ENCODE measurements at places on chromosomes 12 and 14.
A peak's percentile ranks its signal among the peaks of the same experiment; 100 is the strongest.

- no peak for DNase-seq
These were observed 4.7 kb downstream of the MDM2 start for GRCh38 chr12:68812553-68813241.

GRCh38 chr14:82935691-82936090 lies 1402.0 kb upstream of the SEL1L start:
- DNase-seq: no peak

GRCh38 chr14:33026850-33027430 lies 88.3 kb downstream of the NPAS3 start:
- no peak for DNase-seq

DNA sequence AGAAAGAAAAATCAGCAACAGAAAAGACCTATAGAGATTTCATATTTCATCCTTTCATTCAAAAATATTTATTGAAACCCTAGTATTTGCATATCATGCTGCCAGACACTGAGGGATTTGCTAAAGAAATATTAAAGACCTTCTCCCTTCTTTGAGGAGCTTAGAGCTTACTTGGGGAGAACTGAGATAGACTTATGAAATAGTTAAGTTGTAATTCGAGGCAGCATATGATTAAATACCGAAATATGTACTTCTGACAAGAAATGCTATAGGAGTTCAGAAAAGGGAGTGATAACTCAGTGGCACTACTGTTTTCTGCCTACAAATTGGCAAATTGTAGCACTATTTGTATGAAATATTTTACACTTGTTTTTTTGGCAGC lies 59.1 kb downstream of the PLXNC1 start:
- DNase-seq: no peak

DNA sequence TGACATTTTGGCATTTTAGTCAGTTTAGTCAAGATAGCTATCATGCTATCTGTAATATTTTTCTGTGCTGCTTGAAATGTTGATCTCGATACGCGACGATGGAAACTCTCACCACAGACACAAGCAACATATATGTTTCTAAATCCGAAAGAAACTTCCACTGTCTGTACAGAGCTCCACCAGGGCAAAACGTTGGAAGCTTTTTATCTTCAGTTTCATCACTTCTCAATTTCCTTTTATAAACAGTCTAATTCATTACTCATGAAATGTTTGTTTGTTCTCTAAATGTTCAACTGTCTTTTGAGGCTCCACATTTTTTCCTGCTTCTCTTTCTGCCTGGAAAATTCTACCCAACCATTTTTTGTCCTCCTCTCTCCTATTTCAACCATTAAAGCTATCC lies 737.6 kb downstream of the SLC16A7 start:
- no peak for DNase-seq

DNA sequence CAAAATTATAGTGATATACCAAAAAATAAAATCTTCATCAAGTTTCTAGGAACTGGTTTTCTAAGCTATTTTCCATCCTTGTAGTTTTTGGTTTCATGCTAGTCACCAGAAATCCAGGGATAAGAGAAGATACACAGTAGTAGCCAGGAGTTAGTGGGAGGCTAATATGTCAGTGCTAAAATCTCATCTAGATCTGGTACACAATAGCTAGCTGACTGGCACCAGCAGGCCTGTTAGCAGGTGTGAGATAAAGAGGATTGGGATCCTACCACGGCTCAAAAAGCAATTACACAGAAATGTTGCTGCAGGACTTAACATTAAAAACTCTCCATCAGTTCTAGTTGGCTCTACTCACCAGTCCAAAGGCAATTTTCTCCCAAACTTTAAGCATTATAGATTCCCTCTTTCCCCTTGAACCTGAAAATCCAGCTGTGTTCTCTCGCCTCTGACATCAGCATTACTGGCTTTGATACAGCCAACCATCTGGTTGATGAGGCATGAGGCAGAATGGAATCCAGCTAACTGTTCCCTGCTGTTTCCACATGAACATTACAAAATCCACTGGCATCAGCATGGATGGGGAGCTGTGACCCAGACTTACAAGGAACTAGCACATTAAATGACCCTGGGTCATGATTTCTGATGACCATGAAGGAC lies 41.8 kb upstream of the CCDC196 start:
- DNase-seq: no peak

GRCh38 chr12:115335048-115335447 lies 651.1 kb upstream of the TBX3 start:
- DNase-seq: no peak

GRCh38 chr14:42110167-42110566 lies 503.5 kb downstream of the LRFN5 start:
- no peak for DNase-seq

GRCh38 chr12:86018361-86018760 lies 144.3 kb downstream of the NTS start:
- DNase-seq: no peak

GRCh38 chr14:103052407-103052806 lies 4.9 kb downstream of the CDC42BPB start:
- no peak for DNase-seq

- DNase-seq: no peak
These were observed 1.1 kb downstream of the DIP2B start for GRCh38 chr12:50505675-50506530.

GRCh38 chr14:68535404-68536017 lies 257.4 kb downstream of the ZFP36L1 start:
- no peak for DNase-seq

DNA sequence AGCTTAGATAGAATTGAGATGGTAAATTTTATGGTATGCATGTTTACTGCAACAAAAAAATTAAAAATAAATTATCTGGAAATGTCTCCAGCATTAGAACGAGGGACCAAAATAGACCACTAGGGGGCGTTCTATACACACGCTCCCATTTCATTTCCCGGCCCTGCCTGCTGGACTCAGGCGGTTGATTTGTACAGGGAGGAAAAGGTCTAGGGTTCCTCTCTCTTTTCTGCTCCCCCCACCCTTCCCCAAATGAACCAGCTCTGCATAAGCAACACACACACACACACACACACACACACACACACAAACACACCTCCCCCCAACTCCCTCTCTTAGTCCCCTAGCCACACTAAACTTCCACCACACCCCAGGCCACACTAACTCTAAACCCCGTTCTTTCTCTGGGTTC lies 7.8 kb upstream of the DTX1 start:
- DNase-seq: peak; percentile 62

GRCh38 chr12:15728118-15728598 lies 61.0 kb downstream of the EPS8 start:
- DNase-seq: no peak

DNA sequence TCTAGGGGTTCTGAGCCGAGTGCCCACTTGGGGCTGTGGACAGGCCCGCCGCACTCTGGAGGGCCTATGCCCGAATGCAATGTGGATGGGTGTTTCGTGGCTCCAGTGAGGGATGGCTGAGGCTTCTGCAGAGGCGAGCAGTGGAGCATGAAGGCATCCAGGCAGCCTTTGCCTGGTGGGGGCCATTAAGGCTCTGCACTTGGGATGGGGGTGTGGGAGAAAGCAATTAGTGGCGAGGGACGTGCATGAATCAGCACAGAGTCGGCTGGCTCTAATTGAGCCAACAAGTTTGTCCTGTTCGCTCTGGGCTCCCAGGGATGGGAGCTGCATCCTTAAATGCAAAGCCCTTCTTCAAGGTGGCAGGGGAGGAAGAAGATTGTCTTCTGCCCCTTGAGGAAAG lies 346.9 kb upstream of the FKBP4 start:
- DNase-seq: no peak

GRCh38 chr12:99978152-99978551 lies 6.6 kb downstream of the ANKS1B start:
- DNase-seq: no peak

- no peak for DNase-seq
These were observed 6.5 kb upstream of the LGALS3 start for GRCh38 chr14:55122440-55122986.

- DNase-seq: no peak
These were observed 468.3 kb downstream of the PDZRN4 start for GRCh38 chr12:41656454-41656853.

- no peak for DNase-seq
These were observed 8.8 kb upstream of the ZNF268 start for GRCh38 chr12:133172491-133172890.

- DNase-seq: peak; percentile 59
These were observed at the start of gene RIPK3 for GRCh38 chr14:24339284-24340151. RIPK3 (minus strand) TSS chr14:24339991; CDS start chr14:24339826, 165 bp downstream.

DNA sequence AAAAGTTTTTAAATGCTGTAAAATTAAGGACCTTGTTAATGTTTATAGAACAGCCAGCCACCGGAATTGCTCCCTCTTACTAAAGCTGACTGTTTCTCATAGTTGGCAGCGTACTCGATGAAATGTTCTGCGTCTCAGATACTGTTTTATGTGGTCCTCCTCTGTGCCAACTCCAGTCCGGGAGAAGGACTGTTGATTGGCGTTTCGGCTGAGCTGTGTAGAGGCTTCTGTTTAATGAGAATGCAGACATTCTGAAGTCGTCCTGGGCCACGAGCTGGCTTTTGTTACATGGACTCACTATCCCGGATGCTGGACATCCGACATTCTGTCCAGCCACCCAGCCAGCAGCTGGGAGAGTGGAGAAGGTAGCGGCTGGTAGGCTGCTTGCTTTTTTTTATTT lies 75.4 kb downstream of the WDR20 start:
- no peak for DNase-seq

- no peak for DNase-seq
These were observed 44.3 kb downstream of the CYP46A1 start for GRCh38 chr14:99728231-99728920.

GRCh38 chr12:60926256-60926655 lies 1330.4 kb downstream of the SLC16A7 start:
- no peak for DNase-seq

- no peak for DNase-seq
These were observed 127.9 kb downstream of the INSM2 start for GRCh38 chr14:35661875-35662274.

DNA sequence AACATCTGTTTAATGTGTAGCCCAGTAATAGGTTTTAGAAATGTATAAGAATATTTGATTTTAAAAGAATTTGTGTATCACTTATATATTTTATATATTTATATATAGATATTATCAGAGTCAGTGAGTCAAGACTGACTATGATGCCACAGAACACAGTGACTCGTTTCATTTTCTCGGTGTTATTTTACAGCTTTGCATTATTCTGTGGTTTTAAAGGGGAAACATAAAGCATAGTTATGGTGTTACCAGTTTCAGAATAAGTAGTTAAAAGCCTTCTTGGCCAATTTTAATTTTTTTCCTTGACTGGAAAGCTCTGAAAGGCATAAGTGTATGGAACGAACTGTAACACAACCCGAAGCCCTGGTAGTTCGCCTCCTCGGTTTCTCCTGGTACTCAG lies 91.0 kb downstream of the GRIP1 start:
- no peak for DNase-seq

GRCh38 chr12:38053655-38054464 lies 262.7 kb upstream of the ALG10B start:
- no peak for DNase-seq

DNA sequence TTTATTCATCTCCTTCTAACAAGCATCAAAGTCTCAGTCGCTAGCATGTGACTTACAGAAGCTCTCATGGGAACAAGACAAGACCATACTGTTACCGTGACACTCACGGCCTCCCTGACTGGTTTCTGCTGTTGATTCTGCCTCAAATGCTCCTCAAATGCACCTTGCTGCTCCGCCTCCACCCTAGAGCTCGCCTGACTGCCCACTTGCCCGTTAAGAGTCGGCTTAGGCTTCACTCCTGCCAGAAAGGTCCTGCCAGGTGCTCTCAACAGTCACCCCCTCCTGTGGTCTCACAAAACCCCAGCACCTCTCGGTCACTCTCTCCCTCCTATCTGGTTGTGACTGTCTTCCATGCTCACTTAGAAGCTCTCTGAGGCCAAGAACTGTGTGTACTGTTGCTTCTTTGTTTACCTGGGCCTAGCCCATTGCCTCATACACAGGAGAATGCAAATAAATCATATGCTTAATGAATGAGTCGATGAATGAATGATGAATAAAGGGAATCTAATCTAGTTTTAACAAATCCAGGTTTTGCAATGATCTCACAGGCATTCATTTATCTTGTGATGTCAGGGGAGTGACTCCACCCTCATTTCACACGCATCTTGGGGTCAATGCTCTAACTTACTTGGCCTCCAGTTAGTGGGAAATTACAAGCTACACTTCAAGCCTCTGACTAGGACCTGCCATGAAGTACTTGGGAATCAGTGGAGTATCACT lies 41.3 kb downstream of the SSH1 start:
- DNase-seq: no peak

GRCh38 chr14:52473557-52473956 lies 78.7 kb downstream of the TXNDC16 start:
- DNase-seq: no peak

DNA sequence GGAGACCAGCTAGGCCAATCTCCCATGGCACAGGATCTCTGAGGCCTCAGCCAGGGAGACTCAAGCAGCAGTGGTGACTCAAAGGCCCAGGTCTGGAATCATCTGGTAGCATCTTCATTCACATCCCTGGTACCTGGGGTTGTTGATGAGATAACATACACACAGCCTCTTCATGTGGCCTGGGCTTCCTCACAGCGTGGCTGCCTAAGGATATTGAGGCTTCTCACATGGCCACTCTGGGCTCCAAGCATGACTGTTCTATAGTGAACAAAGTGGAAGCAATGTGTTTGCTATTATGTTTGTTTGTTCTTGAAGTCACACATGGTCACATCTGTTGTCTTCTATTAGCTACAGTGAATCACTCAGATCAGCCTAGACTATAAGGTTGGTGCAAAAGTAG lies 584.1 kb downstream of the VRK1 start:
- DNase-seq: no peak

DNA sequence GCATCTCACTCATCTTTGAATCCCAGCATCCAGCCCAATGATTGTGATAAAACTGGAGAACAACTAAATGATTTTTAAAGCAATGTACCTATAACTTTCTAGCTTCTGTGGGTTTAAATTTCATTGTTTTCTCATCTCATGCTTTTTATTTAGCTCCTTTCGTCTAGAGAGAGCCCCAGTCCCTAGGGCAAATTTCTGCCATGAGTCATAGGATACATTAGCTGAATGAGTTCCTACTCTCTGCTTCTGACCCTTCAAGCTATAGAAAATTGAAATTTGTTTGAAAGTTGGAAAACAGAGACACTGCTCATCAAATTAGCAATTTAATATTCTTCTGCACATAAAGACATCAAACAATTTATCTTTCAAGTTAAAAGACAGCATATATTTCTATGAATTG lies 113.9 kb downstream of the KIF21A start:
- DNase-seq: no peak

DNA sequence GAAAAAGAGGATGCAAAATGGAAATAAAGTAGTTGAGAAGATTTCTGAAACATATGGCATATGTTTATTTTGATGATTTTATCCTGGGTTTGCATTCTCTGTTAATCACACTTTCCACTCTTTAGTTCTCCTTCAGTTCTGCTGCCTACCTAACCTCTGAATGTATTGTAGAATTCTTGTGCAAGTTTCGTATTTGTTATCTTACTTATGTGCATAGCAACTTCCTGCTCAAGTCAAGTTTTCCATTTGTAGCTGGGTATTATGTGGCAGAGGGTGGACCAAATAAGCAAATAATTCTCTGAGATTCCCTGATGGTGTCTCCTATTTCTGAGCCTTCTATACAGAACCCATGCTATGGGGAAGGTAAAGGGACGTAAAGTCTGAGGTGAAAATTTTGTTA lies 381.6 kb downstream of the FOXG1 start:
- no peak for DNase-seq

Measured in stimulated activated CD4-positive, alpha-beta T cell treated with anti-CD3 and anti-CD28 coated beads, Interleukin-1b, Interleukin-23, amount 100 ng/mL, for 48 hours (primary cell).